Stimulated activated CD4-positive, alpha-beta T cell treated with anti-CD3 and anti-CD28 coated beads, TNF-alpha, amount 100 ng/mL, for 24 hours (primary cell): ENCODE measurements at places on chromosomes 6 and 20.

DNA sequence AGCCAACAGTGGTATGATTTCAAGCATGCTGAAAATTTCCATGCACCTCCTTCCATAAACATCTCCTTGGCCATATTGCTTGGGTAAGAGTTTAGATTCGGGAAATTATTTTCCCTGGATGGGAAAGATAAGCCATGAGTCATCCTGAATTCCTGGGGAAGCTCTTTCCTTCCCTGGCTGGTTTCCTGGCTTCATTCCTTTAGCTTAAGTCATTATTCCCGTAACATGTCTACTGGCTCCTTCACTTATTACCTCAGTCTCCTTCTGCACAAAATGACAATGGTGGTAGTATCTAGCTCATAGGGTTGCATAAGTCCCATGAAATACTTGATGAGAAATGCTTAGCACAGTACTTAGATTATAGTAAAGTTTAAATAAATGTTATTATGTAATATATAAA is 27.6 kb downstream of the TINAG start:
- no peak for DNase-seq

- no peak for DNase-seq
Measured at GRCh38 chr6:137119196-137120104, 54.0 kb downstream of the IL22RA2 start.

- DNase-seq: no peak
Measured at GRCh38 chr6:106966671-106967640, 7.6 kb downstream of the CD24 start.

- no peak for DNase-seq
Measured at GRCh38 chr6:142030115-142030619, 102.6 kb upstream of the GJE1 start.

- DNase-seq: no peak
Measured at GRCh38 chr6:133396984-133397348, 155.8 kb downstream of the EYA4 start.

DNA sequence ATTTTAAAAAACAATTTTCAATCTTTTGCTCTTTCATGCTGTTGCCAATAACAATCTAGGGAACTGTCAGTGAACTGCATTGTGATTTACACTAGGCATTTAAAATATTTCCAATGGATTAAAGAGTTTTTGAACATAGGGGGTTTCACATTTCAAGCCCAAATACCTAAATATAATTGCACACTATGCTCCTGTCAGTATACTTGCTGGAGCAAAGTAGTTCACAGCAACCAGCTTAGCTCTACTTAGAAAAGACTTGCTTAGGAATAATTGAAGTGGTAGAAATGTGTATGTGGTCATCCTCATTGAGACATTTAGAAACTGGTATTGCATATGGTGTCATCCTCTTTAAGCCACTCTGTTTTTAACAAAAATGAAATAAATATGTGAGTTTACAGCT is 41.7 kb upstream of the REV3L start:
- no peak for DNase-seq

DNA sequence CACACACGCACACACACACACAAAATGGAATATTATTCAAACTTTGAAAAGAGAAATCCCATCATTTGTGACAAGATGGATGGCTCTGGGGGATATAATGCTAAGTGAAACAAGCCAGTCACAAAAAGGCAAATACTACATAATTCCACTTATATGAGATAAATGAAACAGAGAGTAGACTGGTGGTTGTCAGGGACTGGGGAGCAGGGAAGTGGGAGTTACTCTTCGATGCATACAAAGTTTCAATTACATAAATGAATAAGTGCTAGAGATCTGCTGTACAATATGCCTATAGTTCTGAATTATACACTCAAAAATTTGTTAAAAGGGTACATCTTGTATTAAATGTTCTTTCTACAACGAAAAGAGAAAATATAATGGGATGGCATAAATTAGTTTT is 58.1 kb upstream of the PLN start:
- no peak for DNase-seq

GRCh38 chr6:157443066-157443800 is 62.2 kb downstream of the ZDHHC14 start:
- no peak for DNase-seq

DNA sequence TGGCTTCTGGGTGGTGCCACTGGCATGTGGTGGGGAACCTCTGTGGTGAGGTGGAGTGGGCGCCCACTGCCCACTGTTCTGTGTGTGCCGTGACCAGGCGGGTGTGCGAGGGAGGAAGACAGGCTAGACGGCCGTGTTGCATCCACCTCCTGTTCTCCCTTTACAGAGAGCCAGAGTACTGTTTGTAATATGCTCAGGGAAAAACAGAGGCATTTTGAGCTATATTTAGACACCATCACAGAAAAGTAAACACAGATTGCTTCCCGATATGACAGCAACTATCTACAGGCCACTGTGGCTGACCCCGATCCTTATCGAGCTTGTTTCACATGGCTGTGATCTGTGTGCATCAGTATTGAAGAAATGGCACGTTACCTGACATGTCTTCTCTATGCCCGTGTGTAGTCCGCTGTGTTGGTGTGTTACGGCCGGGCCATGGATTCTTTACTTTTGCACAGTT is 45.6 kb downstream of the ARID1B start:
- DNase-seq: no peak

DNA sequence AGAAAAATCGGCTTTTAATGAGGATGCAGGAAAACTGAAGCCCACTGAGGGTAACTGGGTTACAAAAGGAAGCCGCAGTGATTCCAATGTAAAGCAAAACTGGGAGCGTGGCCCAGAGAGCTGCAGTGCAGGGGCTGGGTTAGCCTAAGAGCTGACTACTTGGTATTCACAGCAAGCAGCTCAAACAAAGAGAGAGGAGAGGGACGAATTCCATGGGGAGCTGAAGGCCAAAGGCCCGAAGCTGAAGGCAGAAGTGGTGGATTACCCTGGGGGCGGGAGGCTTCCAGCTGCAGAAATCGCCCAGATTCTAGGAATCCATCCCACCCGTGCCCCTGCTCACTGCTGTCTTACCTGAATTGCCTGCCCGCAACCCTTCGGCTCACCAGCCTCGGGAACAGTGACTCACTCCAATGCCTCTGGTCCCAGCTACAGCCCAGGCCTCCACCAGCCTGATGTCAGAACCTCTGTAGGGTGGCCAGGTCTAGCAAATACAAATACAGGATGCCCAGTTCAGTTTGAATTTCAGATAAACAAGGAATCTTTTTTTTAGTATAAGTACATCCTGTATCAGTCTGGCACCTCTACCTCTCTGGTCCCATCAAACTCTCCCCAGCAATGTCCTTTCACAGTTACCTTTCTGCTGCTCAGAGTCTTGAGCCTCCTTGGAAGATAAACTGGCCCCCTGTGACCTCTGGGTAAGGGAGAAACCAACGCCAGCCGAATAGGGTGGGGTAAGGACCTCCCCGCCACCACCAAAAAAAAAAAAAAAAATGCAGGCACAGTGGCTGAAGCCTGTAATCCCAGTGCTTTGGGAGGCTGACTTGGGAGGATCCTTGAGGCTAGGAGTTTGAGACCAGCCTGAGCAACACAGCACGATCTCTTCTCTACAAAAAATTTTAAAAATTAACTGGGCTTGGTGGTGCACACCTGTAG is 14.6 kb upstream of the ZMYND8 start:
- no peak for DNase-seq

GRCh38 chr6:6565069-6565468 is 23.5 kb upstream of the LY86 start:
- DNase-seq: no peak
